ENCODE measurements at places on chromosomes 12 and 14.

- no peak for DNase-seq
These were observed 282.1 kb downstream of the TMTC2 start for GRCh38 chr12:82968631-82969367.

DNA sequence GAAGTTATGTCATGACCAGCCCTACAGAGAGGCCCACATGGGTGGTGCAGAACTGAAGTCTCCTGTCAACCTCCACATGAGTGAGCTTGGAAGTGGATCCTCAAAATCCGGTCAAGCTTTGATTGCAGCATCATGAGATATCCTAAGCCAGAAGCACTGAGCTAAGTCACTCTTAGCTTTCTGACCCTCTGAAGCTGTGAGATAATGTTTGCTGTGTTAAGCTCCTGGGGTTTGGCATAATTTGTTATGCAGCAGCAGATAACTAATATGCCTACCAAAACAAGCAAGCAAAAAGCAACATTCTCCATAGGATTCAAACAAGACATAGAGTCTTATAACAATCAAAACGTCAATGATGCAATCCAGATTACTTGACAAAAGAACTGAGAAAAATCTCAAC, 87.6 kb upstream of the GRIN2B start:
- DNase-seq = no peak

DNA sequence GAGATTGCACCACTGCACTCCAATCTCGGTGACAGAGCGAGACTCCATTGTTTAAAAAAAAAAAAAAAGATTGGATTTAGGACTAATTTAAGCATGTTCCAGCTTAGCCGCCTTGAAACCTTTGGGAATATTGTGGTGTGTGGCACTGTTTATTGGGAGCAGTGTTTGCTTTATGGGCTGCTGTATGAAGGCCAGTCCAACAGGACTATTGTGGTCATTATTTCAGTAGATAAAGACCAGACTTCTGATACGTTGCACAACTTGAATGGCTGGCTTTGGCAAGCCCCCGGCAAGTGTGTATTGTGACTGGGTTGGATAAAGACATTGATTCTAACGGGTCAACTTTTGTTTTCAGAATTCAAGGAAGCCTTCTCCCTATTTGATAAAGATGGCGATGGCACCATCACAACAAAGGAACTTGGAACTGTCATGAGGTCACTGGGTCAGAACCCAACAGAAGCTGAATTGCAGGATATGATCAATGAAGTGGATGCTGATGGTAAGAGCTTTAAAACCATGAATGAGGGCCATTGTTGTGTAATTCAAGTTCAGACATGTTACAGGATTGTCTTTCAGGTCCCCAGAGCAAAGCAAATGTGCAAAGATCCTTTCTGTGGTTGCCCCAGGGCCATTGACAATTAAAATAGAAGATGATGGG, 4.2 kb downstream of the CALM1 start:
- no peak for DNase-seq

DNA sequence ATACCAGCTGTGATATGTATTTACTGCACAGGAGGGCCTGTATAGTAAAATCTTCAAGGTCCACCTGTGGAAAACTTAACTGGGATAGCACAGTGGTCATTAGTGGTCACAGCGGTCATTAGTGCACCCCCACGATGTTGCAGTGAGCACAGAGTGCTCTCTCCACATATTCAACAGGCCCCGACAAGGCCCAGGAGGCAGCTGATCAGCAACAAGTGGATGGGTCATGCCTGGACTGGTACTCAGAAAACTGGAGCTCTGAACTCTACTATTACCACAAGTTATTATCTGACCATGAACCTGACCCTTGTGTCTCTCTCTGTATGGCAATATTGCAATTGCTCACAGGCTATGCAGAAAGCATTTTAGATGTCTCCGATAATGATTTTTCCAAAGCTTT, 129.5 kb downstream of the SLC35F4 start:
- no peak for DNase-seq

Measured in glomerular endothelial cell (primary cell).